ENCODE measurements at places on chromosomes 7 and 10. TPM values are rescaled to one million over a fixed set of nuclear protein-coding genes. Genes with fewer than 3 reads are reported as not detected.

DNA sequence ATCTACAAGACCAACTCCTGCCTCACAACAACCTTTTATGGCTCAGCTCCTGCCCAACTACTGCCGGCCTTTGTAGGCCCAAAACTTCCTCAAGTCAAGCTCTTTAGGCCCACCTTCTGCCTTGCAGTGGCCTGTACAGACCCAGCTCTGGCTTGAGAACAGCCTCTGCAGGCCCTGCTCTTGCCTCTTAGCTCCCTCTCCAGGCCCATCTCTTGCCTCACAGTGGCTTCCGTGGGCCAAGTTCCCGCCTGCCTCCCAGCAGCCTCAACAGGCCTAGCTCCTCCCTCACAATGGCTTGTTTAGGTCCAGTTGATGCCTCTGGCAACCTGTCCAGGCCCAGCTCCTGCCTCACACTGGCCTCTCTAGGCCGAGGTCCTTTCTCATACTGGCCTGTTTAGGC is 32.4 kb upstream of the VKORC1L1 start:
- peak; percentile 38 for DNase-seq

GRCh38 chr7:83365746-83366145 is 203.1 kb upstream of the PCLO start:
- DNase-seq, result no peak

DNA sequence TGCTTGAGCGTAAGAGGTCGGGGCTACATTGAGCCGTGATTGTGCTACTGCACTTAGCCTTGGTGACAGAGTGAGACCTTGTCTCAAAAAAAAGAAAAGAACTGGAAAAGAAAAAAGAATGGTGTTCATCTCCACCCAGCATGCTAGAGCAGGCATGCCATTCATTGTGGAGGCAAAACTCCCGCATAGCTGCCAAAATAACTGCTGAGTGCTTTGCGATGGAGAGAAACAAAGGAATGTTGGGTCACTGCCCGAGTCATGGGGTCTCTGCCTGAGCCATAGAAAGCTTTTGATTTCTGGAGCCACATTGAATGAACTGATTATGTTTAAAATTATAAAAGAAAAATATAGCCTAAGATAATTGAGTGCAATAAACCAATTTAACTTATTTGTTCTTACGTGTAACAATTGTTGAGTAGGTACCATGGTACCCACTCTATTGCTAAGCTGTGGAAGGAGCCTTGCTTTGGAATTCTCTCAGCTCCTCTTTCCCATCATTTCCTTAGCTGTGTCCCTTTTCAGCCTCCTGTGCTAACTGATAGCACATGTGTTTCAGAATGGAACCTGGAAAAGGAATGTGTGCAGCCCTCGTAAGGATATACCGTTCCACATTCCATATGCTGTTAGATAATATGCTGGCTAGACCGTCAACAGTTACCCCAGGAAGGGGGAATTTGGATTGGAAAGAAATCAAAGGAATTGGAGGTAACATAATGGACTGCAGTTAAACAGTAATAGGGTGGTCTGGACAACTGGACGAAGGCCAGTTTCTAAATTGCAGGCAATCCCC is 99.0 kb downstream of the KIAA1217 start:
- no peak for DNase-seq

- no peak for DNase-seq
Observed at GRCh38 chr10:101466016-101466912, 112.3 kb downstream of the BTRC start.

DNA sequence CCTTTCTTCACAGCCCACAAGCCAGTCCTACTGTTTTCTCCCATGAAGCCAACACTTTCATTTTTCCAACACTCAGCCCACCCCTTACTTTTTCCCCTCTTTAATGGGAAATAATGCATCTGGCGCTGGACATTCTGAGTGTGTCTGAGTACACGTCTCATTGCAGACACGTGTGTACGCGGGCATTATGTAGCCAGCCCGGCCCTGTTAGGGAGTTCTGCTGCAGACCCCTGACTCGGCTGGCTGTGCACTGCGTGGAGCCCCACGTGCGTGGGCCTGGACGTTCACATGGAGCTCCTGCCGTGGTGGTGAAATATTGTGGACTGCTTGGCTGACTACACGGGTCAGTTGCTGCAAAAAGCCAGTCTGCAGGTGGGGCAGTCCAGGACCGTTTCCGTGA is 233.0 kb downstream of the ADARB2 start:
- no peak for DNase-seq

DNA sequence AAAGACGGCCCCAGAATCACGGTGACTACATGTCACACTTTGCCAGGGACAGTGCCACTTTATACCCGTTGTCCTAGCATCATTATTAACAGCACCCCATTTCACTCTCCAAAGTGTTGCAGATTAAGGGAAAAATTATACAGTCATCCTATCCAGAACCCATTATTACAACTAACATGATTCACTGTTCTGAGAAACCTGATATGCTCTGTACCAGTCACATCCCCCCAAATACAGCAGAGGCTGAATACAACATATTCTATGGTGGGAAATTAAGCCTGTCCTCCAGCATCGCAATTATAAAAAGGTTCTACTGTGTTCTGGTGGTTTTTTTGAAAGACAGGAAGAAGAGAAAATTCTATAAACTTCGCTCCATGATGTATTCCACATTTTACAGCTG is 162.1 kb downstream of the JAZF1 start:
- no peak for DNase-seq

GRCh38 chr7:37986908-37987330 is 66.5 kb downstream of the EPDR1 start:
- DNase-seq, result no peak

DNA sequence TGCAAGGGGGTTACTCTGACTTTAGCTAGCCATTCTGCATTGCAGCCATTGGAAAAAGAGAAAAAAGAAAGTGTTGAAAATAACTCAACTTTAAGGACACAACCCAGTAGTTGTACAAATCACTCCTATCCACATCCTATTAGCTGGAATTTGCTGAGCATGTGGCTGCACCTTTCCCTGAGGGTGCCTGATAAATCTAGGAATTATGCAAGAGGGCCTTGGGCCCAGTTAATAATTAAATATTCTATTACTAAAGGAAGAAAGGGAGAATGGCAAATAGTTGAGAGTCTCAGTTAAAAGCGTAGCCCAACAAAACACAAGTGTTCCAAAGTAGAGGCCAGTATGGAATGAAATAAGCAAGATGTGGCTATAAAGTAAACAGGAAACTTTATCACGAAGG is 200.9 kb upstream of the CNTNAP2 start:
- no peak for DNase-seq

- no peak for DNase-seq
Observed at GRCh38 chr10:73054286-73054685, 42.4 kb downstream of the P4HA1 start.

- DNase-seq, result no peak
Observed at GRCh38 chr7:126760914-126761577, 491.7 kb downstream of the GRM8 start.

- DNase-seq, result no peak
Observed at GRCh38 chr10:102581401-102581800, 62.9 kb upstream of the TRIM8 start.

GRCh38 chr7:3005257-3005656 is 38.4 kb downstream of the CARD11 start:
- no peak for DNase-seq

- DNase-seq, result no peak
Observed at GRCh38 chr10:121449482-121449924, 148.7 kb downstream of the FGFR2 start.

DNA sequence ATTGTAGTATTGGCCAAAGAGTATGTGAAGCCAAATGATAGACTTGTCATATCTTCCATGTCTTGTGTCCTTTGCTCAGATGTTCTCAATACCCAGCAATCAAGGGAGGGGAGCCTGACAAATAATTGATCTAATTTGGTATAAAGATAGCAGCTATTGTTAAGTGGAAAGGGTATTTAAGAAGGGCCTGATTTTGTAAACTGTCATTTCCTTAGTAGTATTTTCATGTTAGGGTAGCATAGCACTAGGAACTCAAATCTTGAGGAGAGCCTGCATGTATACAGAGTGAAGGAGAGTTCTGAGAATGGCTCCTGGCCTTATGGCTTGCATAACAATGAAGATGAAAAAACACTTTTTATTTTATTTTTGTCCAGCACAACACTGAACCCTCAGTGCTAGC is 53.1 kb downstream of the GNAI1 start:
- no peak for DNase-seq

- no peak for DNase-seq
Observed at GRCh38 chr7:28939367-28939766, 18.8 kb downstream of the TRIL start.

GRCh38 chr7:22468609-22469008 is 31.4 kb downstream of the STEAP1B start:
- no peak for DNase-seq

- peak; percentile 50 for DNase-seq
Observed at GRCh38 chr10:100697070-100697469, 48.3 kb upstream of the PAX2 start.

- no peak for DNase-seq
Observed at GRCh38 chr7:45044338-45044737, 44.3 kb downstream of the CCM2 start.

GRCh38 chr10:68604441-68604840 is 44.3 kb downstream of the TET1 start:
- DNase-seq, result no peak

The CALCR gene
- total RNA-seq, result not detected

The CALY gene
- not detected for total RNA-seq

The PALD1 gene
- 1.3 TPM for total RNA-seq

The CDH23 gene
- 0.37 TPM for total RNA-seq

The RNF32 gene
- 3.8 TPM for total RNA-seq

The RPEL1 gene
- total RNA-seq, result 0.08 TPM

The MRC1 gene
- total RNA-seq, result not detected

The GIMAP1 gene
- not detected for total RNA-seq

The TRPV5 gene
- not detected for total RNA-seq

The CHAT gene
- not detected for total RNA-seq

The DNAJC12 gene
- total RNA-seq, result 18.2 TPM

The TRIM50 gene
- not detected for total RNA-seq
